ENCODE measurements at places on chromosomes 7 and 10.

- no peak for DNase-seq
Observed at GRCh38 chr7:158165711-158166110, 421.9 kb downstream of the PTPRN2 start.

DNA sequence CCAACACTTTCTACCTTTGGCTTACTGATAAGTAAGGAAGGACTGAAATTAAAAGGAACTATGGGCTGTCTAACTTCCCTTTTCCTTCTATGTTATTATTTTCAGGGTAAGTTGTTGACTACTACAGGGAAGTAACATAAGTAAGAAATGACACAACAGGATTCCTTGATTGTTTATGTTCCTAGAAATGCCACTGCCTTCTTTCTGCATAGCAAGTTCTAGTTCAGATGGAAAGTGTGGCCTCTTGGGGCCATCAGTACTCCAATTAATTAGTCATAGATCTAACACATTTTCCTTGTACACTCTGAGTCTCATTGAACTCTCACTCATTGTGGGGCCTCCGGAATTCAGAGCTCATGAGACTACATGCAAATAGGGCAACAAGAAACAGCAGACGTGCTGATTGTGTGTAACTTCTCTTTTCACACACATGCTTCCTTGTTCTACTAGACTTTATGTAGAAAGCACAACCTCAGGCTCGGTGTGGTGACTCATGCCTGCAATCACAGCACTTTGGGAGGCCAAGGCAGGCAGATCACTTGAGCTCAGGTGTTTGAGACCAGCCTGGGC is 35.3 kb upstream of the HIBADH start:
- DNase-seq = no peak

- DNase-seq = no peak
Observed at GRCh38 chr10:97079448-97079847, 106.3 kb downstream of the SLIT1 start.

- DNase-seq = no peak
Observed at GRCh38 chr10:60502621-60503020, 112.9 kb upstream of the ANK3 start.

- no peak for DNase-seq
Observed at GRCh38 chr7:111892588-111892987, 313.6 kb downstream of the DOCK4 start.

GRCh38 chr7:128962899-128963298 is 25.2 kb downstream of the IRF5 start:
- no peak for DNase-seq

GRCh38 chr10:84341983-84342382 is 13.6 kb downstream of the CCSER2 start:
- no peak for DNase-seq

DNA sequence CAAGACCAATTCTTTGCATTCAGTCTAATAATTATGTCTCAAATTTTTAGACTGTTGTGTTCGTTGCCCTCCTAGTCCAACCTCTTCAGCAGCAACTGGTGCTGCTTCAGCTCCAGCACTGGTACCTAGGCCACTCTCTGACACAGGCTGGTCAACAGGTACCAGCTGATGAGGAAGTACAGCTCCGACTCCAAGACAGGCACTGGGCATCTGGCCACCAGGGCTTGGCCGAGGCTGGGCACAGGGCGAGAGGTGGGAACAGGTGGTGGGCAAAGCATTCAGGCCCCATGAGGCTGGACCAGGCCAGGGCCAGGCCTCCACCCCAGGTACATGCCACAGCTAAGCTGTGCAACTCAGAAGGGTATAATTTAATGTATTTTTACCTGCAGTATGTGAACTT is 151.5 kb upstream of the AGR3 start:
- no peak for DNase-seq

- no peak for DNase-seq
Observed at GRCh38 chr10:70804421-70804808, 11.3 kb upstream of the SGPL1 start.

GRCh38 chr10:109114579-109114978 is 808.7 kb downstream of the XPNPEP1 start:
- DNase-seq = no peak

DNA sequence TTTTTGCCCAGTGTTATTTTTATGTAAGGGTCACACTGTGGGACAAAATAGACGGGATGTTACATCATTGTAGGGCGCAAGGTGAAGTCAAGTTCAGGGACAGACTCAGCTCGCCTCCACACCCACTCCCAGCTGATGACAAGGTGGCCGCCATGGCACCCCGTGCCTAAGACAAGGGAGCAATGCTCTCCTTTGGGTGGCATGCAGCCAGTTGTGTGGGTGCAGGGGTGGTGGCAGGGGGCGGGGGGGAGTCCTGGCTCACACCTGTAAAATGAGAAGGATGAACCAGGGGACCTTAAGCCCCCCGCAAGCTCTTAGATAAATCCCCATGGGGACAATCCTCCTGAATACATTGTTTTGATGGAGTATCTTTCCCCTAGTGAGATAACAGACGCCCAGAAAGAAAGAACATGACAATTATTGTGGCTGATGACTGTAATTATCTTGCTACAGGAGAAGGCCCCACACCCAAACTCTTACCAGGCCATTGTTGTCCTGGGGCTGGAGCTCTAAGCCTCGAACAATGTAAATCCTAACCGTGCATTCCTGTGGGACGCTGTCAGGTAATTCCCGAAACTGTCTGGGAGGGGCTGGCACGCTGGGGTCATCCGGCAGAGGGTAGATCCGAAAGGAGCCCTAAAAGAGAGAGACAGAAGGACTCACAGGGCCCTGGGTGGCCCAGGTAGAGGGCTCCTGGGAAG is 148.7 kb downstream of the MYOF start:
- no peak for DNase-seq

GRCh38 chr7:139854124-139854511 is 25.1 kb downstream of the TBXAS1 start:
- DNase-seq = no peak

- no peak for DNase-seq
Observed at GRCh38 chr10:112524641-112525040, 77.6 kb downstream of the VTI1A start.

- no peak for DNase-seq
Observed at GRCh38 chr10:1015688-1016087, 10.0 kb downstream of the IDI2 start.

- no peak for DNase-seq
Observed at GRCh38 chr7:149191851-149192250, 3.5 kb upstream of the ZNF282 start.

- no peak for DNase-seq
Observed at GRCh38 chr7:141696348-141696747, 5.6 kb downstream of the DENND11 start.

DNA sequence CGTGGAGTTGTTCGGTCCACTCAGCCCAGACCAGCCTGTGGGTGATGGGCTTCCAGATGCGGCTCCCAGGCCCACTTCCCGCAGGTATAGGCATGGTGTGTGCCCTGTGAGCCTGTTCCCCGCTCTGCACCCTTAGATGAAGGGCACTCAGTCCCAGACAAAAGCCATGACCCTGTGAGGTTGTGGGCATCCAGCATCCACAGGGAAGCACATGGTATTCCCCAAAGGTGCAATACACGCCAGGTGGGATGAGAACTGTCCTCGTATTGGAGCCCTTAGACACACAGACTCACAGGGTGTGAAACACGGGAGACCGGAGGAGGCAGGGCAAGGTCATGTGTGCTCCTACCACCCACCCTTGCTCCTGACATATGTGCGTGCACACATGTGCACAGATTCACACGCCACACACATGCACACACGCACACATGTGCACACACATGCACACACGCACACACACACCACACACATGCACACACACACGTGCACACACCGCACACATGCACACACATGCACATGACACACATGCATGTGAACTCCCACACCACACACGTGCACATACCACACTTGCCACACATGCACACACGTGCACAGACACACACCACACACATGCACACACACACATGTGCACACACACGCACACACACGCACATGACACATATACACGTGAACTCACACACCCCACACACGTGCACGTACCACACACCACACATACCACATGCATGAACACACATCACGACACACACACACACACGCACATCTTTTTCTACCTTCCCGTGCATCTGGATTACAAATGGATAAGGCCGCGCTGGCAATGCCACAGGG is 319.4 kb downstream of the WDR37 start:
- DNase-seq = no peak

DNA sequence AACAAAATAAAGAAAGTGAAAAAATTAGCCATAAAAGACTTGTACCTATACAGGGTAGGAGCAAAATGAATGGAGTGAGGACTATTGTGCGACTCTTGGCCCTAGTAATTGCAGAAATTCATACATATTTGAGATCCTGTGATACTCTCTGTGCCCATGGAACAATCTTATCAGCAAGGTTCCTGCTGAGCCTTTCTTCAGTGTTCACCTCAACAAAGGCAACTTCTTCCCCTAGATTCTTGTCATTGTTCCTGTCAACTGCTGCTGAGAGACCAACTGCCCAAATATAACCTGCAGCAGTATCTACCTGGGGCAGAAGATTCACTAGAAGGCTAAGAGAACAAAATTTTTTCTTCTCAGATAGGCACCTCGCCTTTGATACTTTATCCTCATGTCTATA is 187.4 kb downstream of the NEBL start:
- DNase-seq = no peak

Measured in effector CD4-positive, alpha-beta T cell (primary cell).